ENCODE measurements at places on chromosomes 6 and 20.
A peak's percentile ranks its signal among the peaks of the same experiment; 100 is the strongest.

DNA sequence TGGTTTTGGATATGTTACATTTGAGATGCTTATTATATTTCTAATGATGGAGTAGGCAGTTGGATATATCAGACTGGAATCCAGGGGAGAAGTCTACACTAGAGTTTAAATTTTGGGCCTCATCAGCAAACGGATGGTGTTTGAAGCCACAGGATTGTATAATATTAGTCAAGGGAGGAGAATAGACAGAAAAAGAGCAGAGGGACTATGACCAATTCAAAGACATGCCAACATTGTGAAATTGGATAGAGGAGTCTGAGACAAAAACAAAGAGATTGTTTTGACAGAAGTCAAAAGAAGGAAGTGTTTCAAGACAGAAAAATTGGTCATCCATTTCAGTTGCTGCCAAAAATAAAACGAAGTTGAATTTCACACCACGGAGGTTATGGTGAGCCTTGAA is 66.5 kb downstream of the NOX3 start:
- DNase-seq: no peak

GRCh38 chr6:128446497-128446896 is 73.9 kb downstream of the PTPRK start:
- no peak for DNase-seq

GRCh38 chr20:62219992-62220665 is at the start of gene HRH3:
HRH3 (minus strand) TSS chr20:62220278; CDS start chr20:62219970, 308 bp downstream.
- peak; percentile 32 for DNase-seq

GRCh38 chr20:32605167-32605656 is 20.1 kb upstream of the NOL4L start:
- DNase-seq: peak; percentile 23
